ENCODE measurements at places on chromosomes 2 and 18.

GRCh38 chr2:177799531-177799930 lies 273.0 kb downstream of the PDE11A start:
- DNase-seq = no peak

DNA sequence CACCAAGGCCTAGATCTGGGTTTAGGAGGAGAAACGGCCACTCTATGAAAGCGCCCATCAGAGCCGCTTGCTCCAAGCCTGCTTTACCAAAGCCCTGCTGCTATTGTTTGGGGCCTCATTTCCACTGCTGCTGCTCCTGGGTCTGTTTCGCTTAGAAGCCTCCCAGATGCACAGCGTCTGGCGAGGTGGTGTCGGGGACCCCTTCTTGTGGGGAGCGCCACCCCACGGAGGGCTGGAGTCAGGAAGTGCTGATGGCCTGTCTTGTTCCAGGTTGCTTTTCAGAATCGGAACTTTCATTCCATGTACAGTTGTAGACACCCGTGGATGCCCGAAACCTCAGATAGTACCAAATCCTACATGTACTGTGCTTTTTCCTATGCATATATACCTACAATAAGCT lies 204.9 kb upstream of the TWIST2 start:
- no peak for DNase-seq

- DNase-seq = no peak
Observed at GRCh38 chr2:112843836-112844235, 7.3 kb upstream of the IL1B start.

GRCh38 chr2:159982842-159983785 lies 79.3 kb downstream of the PLA2R1 start:
- no peak for DNase-seq

- no peak for DNase-seq
Observed at GRCh38 chr18:79393181-79393634, 2.5 kb upstream of the NFATC1 start.
